ENCODE measurements at places on chromosomes 13 and 19.

DNA sequence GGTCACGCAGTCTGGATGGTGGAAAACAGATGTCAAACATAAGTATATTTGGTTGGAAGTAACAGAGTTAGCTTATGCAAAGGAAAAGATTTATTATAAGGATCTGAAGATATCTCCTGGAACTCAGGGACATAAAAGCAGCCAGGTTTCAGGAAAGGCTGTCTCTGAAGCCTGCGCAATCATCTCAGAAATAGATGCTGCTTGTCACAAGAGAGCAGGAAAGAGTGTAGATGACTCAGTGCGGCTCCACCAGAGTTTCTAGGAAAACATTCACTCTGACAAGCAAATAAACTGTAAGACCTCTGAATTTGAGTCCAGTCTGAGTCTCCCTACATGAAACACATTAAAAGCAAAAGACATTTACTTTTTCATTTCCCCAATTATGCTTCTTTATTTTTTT lies 220.4 kb upstream of the HTR2A start:
- no peak for DNase-seq

DNA sequence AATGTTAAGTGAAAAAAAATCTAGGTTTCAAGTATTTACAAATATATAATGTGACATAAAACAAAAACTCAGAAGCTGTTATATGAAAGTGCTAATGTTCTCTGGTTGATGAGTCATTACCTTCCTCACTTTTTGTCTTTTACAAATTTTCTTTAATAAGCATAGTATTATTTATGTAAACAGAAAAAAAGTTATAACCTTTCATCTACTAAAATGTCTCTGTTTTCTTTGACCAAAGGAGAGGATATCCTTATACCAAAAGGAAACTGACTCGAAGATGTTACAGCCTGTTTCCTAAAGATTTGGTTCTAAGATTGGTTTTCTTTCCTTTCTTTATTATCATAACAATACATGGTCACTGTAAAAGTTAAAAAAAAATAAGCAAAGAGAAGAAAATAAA lies 38.0 kb downstream of the RCBTB2 start:
- DNase-seq: no peak

GRCh38 chr19:4521170-4521887 lies 3.0 kb upstream of the PLIN4 start:
- DNase-seq: no peak

DNA sequence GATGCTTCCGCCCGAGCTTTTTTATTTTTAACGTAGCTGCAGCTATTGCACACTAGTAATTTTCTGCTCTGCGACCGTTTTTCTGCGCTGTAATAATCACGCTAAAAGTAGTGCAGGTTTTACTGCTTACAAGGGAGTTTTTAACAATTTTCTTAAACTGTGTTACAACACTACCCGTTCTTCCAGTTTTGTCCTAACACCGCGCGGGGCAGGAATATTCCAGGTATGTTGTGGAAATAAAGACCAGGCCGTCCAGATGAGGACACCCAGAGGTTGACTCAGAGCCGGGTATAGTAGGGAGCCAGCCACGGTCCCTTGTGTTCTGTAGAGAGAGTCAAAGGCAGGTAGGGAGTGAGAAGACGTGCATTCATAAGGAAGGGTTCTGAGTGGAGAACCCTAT lies 21.7 kb downstream of the ZNF274 start:
- DNase-seq: no peak

DNA sequence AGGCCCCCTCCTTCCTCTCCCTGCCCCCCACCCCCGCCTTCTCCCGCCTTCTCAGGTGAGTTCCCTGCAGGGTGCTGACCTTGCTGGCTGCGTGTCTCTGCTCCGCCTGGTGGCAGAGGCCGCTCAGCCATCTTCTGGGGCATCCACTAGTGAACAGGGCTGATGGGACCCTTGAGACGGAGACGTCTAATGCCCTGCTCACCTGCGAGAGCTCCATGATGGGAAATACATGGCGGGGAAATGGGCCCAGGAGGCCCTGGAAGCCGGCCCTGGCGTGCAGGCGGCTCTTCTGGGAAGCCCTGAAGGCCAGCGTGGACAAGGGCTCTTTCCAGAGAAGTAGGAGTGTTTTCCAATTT lies 15.2 kb upstream of the F7 start:
- DNase-seq: no peak

DNA sequence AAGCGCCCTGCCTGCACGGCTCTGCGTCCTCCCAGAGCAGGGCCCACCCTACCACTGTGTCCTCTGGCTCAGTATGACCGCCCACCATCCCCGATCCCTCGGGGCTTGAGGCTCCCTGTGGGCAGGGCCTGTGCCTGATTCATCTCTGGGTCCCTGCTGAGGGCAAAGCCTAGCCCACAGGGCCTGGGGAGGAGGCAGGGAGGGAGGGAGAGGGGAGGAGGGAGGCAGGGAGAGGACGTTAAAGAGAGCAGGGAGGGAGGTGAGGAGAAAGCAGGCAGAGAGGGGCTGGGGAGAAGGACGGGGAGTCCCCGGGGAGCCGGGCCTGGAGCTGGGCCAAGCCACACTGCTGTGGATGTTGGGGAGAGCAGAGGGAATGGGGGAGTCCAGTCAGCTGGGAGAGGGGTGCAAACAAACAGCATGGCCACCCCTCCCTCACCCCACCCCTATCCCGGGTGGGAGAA lies 4.0 kb upstream of the ERFL start:
- DNase-seq: no peak

DNA sequence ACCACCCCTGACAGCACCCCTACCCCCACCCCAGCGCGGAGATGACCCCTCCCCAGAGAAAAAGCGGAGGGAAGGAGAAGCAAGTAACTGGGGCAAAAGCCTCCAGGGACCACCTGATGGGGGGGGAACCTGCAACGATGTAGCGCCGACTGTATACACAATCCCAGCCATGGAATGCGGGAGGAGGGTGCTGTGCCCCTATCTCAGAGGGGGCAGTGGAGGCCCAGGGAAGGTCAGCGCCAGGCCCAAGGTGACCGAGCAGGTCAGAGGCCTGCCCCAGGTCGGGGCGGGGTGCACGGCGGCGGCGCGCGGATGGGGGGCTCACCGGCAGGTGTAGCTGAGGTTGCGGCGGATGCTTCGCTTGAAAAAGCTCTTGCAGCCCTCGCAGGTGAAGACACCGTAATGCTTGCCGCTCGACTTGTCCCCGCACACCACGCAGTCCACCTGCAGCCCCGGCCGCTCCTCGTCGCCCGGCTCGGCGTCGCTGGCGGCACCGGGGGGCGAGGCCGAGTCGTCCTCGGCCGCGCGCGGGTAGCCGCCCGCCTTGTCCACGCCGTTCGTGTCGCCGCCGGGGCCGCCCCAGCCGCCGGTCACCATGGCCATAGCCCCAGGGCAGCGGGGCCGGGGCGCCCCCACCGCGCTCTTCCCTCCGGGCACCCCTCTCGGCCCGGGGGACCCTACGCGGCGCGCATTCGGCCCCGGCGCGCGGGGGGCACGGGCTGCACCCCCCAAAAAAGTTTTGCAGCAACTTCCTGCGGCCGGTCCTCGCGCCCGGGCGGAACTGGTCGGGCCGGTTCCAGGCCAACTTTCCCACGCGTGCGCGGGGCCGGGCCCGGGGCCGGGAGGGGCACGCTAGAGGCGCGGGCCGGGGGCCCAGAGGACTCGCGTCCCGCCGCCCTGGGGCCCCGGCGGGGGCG lies 843 bp downstream of the NR2F6 start:
- no peak for DNase-seq

DNA sequence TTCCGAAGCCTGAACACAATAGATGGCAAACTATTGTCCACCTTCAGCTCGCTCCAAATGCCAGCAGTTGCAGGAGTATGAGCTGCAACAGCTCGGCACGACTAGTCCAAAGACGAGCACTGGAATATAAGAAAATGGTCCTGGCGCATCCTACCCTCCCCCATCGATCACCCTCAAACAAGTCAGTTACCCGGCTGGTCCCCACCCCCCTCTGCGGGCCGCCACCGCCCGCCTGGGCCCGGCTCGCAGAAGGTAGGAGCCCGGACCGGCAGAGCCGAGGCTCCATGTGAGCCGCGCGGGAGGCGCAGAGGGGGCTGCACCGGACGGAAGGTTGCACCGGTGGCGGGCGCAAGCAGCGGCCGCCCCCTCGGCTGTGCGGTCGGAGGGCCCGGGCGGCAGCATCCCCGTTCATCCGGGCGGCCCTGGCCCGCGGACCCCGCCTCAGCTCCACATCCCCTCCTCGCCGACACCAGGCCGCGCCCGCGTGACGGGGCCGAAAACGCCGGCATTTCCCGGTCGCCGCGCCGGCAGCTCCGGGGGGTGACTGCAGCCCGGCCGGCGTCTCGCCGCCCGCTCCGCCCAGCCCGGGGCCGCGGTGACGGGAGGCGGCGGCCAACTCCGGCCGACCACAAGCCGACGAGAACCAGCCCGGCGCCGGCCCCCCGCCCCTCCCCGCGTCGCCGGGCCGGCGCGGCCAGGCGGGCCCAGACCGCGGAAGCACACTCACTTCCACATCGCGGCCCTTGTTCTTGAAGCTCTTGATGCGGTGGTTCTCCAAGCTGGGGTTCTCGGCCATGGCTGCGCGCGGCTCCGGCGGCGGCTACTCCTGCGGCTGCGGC lies 552 bp downstream of the KPNA3 start:
- DNase-seq: peak; percentile 16

GRCh38 chr13:45401314-45401713 lies 16.9 kb downstream of the SLC25A30 start:
- no peak for DNase-seq

DNA sequence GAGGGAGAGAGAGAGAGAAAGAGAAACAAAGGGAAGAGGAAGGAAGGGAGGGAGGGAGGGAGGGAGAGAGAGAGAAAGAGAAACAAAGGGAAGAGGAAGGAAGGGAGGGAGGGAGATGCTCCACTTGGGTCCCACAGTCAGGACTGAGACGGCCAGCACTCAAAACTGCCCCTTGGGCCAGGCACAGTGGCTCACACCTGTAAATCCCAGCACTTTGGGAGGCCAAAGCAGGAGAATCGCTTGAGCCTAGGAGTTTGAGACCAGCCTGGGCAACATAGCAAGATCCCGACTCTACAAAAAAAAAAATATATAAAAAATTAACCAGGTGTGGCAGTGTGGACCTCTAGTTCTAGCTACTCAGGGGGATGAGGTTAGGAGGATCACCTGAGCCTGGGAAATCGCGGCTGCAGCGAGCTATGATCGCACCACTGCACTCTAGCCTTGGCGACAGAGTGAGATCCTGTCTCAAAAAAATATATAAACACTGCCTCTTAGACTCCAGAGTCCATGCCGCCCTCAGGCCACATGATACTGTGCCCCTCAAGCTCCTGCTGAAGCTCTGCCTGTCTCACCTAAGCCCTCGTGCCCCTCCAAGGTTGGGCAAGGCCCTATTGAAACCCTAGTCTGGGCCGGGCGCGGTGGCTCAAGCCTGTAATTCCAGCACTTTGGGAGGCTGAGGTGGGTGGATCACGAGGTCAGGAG lies 8.4 kb downstream of the ARRDC2 start:
- no peak for DNase-seq

- DNase-seq: peak; percentile 59
Observed at GRCh38 chr19:40464059-40465024, 1.2 kb downstream of the BLVRB start.

GRCh38 chr13:18943721-18944391 lies 237.8 kb downstream of the TUBA3C start:
- DNase-seq: no peak

DNA sequence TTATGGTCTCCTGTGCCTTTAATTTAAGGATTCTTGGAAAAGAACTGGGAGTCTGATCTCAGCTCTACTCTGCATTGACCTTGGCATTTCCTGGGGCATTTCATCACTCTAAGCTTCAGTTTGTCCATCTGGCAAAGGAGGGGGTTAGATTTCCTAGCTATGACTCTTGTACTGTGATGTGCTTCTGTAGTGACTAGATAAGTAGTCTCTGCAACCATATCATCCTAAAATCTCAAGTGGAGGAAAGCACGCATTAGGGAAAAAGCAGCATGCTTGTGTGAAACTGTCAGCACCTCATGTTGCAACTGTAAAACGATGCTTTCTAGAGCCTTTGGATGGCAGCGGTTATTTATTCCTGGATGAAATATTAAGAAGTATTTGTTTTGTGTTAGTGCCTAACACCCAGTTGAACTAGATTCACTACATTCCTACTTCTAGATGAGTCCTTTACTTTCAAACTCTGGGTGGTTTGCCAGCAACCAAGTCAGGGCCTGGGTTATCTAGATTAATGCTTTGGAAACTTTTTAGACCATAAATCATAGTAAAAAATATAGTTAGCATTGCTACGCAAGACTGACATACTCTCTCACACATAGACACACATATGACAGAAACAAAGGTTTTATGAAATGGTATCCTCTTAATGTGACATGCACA lies 6.8 kb downstream of the WDFY2 start:
- no peak for DNase-seq

GRCh38 chr13:93964146-93964512 lies 515.4 kb downstream of the DCT start:
- DNase-seq: no peak

- no peak for DNase-seq
Observed at GRCh38 chr13:39509616-39510315, 93.2 kb downstream of the LHFPL6 start.

DNA sequence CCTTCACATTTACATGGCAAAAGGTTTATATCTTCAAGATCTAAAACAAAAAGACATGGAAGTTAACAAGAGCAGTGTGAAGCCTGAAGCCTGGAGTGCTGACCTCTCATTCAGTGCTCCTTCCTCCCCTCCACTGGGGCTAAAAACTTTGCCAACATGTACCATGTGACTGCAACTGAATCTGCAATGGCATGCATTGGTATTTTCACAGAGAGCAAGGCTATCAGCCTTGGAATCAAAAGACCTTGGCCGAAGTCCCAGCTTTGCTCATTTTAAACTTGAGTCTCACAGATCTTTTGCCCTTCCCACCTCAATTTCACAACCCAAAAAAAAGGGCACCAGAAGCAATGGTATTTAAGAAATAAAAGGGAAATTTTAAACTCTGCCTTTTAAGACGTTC lies 325.1 kb downstream of the DCT start:
- DNase-seq: no peak

- DNase-seq: no peak
Observed at GRCh38 chr13:29513981-29514719, 81.3 kb downstream of the SLC7A1 start.

DNA sequence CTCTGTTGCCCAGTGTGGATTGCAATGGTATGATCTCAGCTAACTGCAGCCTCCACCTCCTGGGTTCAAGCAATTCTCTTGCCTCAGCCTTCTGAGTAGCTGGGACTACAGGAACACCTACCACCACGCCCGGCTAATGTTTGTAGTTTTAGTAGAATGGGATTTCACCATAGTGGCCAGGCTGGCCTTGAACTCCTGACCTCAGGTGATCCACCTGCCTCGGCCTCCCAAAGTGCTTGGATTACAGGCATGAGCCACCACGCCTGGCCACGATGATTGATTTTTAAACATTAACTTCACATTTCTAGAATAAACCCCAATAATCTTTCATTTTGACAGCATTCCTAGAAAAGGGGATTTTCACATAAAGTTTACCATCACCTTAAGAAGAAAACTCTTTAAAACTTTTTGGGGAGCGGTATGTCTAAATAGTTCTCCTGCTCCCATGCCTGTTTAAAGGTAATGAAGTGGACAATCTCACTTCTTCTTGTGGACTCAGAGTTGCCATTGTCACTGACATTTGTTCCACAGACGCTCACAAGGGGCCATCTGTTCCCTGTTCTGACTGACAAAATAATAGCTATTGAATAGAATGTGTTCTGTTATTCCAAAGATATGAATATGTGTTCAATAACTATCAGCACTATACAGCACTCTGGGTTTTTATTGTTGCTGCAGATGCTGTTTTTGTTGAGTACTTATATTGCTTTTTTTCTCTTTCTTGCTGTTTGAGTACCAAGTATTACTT lies 66.1 kb upstream of the C1QTNF9B start:
- no peak for DNase-seq

GRCh38 chr19:438416-438958 lies 22.3 kb downstream of the SHC2 start:
- no peak for DNase-seq

Measured in CD4-positive, alpha-beta T cell treated with Interleukin-6 at 100 ng/mL for 8 hours (primary cell).